Mesothelial cell of epicardium (in vitro differentiated cells): ENCODE measurements at places on chromosomes 12 and 14.

DNA sequence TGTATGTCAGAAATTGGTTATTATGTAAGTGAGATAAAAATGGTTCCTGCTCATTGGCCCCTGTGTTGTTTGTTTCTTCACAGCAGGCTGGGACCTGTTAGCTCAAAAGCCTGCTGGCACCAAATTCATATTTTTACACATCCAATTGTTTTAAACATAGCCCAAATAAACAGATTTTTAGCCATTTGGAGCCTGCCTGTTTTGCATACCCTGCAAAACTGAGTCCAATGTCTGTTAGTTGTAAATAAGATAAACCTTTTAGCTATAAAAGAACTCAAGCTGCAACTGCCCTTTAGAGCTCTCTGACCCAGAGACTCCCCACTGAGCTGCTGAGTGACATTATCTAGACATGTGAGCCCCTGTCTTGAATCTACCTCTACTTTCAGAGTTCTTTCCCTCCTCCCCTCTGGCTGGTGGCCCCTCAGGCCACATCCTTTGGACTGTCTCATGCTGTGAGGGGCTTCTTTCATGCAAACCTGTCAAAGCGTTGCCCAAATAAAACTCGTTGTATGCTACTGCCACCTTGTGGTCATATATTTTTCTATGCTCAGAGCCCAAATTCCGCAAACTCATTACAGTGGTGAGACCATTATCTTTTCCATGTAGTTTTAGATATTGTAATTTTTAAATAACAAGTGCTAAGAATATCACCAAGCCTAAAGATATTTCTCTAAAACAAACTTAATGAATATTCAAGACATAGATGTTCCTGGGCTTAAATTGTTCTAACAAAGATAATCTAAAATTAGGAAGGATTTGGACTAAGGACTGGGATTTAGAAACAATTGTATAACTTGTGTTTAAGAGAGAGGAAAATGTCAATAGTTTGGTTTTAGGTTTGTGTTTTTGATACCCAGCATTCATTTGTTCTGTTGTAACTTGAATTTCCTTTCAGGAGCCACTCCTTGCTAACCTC lies 337.9 kb downstream of the AACS start:
- no peak for DNase-seq

DNA sequence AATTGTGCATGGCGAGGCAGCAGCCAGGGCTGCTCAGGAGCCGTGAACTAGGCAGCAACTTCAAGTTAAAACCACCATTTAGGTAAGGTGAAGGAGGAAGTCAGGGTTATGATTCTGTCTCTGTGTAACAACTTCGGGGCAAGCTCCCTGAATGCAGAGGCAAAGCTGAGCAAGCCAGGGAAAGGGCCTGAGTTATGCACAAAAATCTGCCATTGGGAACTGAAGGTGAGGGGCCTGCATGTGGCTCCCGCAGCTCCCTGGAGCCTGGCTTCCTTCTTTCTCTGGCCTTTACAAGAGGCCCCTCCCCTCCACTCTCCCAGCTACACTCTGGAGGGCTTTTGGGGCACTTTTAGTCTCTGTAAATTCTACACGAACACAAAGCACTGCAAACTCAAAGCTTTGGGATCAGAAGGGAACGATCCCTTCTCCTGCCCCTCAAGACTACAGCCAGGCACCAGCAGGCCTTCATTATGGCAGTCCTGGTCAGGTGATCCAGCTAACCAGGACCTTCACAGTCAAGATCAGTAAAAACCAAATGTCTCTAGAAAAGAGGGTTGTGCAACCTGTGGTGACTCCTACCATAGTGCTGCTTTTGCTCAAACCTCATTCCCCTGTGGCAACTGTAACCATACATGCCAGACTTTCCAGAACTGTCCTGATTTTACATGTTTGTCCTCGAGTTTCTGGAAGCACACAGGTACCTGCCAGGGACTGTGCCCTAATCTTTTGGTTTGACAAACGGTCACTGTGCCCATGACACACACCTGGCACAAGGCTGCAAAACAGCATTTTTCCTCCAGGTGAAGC lies 67.2 kb upstream of the PTGR2 start:
- no peak for DNase-seq

GRCh38 chr12:21026302-21026701 lies 104.7 kb upstream of the SLCO1B1 start:
- no peak for DNase-seq

DNA sequence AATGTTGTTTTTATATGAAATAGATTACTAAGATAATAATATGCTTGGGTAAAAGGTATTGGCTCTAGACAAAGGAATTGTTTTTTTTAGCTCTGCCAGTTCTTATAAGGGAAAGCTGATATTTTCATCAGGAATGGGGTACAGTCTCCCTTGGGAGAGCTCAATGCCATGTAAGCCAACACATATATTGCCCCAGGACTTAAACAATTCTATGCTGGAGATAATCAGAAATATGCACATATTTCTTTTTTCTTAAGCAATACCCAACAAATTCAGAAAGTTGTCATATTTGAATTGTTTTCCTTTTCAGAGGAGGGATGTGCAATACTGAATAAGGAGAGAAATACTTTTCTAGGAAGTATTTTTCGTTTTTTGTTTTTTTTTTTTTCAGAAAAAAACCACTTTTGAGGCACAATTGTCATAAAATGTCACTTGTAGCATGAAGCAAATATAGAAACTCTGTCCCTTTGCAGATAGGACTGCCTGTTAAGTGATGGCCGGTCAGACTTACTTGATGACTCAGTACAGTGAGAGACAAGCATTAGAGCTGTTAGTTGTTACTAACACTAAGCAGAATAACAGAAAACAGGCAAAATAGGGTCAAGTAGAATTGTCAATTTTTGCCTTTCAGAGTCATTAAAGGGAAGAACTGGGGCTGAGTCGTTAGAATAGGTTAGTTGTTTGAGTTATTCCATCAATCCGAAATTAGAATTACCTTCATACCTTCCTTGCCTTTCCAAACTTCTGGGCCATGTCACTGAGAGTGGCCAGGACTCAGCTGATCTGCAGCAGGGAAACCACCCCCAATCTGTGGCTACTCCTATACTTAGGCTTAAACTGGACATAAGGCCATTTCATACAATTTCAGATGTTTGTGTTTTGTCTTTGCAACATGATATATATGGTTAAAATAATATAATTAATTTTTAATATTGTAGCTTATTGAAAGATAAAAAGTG lies 168.1 kb downstream of the SLC38A4 start:
- no peak for DNase-seq

- no peak for DNase-seq
Observed at GRCh38 chr14:76948213-76948947, 80.1 kb downstream of the IRF2BPL start.

DNA sequence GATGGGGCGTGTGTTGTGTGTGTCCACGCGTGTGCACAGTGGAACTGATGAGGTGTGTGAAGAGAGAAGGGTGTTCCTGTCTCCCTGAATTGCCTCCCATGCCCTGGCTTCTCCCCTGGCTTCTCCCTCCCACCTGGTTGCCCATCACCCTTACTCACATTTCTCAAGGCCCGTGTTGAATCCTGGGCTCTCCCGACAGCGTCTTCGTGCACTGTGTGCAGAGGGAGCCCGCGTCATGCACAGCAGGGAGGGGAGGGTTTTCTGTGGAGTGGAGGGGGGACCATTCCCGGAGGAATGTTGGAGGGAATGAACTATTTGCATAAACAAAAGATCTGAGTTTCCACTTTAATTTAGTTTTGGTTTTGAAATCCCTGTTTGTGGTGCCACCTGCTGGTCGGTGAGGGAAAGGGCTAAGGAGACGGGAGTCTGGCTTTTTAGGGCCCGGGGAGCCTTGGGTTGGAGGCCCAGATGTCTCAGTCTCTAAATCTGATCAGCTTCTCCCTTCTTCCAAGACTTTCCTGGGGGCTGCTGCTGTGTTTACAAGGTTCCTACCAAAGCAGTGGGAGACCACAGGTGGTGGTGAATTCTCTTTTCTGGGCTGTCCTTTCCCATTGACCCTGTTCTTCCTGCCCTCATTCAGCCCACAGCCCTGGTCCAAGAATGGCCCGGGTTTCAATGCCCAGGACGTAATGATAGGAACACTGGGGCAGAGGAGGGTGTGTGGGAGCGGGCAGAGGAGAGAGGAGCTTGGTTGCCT lies at the start of gene C1R:
Gene C1R, minus strand, starts transcription at position 217 of the 757 bp plus-strand sequence. Its CDS starts 57 bp downstream, at position 160.
- peak; percentile 31 for DNase-seq

- no peak for DNase-seq
Observed at GRCh38 chr12:40833818-40834217, 141.6 kb downstream of the CNTN1 start.

- no peak for DNase-seq
Observed at GRCh38 chr14:83007641-83008225, 1474.1 kb upstream of the SEL1L start.

DNA sequence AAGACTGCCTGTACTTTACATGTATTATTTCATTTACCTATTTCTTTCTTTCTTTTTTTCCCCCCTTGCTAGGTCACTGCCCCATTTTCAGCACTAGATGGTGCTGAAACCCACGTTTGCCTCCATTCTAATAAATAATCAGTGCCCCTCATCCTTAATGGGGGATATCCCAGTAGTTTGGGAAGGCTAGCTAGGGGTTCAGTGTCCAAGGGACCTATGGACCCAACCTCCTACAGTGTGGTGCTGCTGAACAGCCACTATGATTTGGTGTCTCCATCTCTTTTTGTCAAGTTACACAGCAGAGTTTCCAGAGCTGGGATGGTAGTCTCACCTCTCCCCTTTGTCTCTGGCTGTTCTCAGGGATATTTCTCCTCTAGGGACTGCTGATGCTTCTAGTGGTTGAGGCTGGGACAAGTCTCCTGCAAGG lies 6.5 kb upstream of the HCFC2 start:
- DNase-seq: no peak

GRCh38 chr14:57512220-57512619 lies 18.6 kb upstream of the CCDC198 start:
- no peak for DNase-seq

DNA sequence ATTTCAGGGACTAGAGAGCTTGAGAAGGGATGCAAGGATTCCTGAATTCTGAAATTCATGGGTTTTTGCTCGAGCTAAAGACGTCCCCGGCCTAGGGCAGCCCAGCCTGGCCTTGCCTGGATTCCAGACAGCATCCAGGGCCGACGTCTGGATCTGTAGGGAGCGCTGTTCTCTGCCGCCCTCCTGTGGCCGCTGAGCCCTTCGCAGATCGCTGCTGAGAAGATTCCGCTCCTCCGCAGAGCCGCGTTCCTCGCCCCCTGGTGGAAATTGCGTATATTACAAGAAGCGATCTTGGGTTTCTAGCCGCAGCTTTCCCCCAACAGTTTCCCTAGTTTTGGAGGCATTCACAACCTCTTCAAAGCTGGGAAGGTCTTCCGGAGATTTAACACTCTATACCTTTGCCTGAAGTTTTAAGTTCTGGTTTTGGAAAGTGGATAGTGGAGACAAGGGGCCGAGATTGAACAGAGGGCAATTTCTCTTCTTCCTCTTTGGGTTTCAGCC lies 5.1 kb downstream of the CISTR start:
- peak; percentile 87 for DNase-seq

- no peak for DNase-seq
Observed at GRCh38 chr14:67523764-67524633, 9.1 kb upstream of the PLEKHH1 start.

DNA sequence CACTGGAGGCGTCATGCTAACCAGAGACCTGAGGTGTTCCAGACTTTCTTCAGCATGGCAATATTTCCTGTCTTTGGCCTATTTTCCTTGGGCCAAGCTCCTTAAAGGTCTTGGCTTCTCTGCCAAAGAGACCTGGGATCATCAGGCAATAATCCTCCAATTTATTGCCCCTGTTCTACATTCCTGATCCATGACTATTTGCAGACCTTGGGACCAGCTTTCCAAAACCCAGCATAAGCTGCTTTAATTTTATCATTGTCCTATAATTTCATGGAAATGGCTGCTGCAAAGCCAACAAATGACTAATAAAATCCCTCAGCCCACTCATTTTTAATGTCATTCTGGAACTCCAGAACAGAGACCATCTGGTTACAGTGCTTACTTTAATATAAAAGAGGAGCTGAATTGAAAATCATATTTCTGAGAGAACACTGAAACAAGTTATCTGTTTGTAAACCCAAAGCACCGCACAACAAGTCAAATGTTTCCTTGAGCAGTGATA lies 166.9 kb upstream of the BTG1 start:
- no peak for DNase-seq

GRCh38 chr12:11861864-11862600 lies 208.7 kb upstream of the BCL2L14 start:
- no peak for DNase-seq

- no peak for DNase-seq
Observed at GRCh38 chr14:91888641-91889476, 21.5 kb upstream of the TC2N start.

GRCh38 chr12:16095531-16096110 lies 181.9 kb downstream of the SLC15A5 start:
- DNase-seq: no peak
